ENCODE measurements at places on chromosomes 1 and 21.

- no peak overlapping the region for H3K4me3 ChIP-seq
- H3K27me3 ChIP-seq: no peaks in the 10 kb centered on the region
- no peak for DNase-seq
- peak overlapping the region; percentile 18 for H3K27ac ChIP-seq
- peaks cover 26% of the 10 kb centered on the region for H3K4me1 ChIP-seq
Measured at GRCh38 chr1:15620155-15620545, 2.9 kb downstream of the DDI2 start.

DNA sequence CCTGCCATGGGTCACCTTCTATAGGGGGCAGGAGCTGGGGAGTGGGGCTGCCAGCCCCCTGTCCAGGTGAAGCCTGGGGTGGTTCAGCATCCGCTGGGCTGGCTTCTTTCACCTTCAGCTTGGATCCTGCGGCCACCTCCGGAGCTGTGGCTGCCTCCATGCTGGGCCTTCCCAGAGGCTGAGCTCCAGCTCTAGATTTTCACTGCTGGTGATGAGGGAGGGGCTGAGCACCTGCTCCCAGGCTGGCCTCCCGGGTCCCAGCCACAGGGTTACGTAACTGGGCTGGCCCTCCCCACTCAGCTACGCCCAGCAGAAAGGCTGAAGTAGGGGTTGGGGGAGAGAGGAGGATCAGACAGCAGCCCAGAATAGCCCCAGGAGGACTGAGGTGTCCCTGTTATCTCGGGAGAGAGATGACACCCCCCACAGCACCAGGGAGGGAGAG lies at the start of gene MYBPHL:
TSS of gene MYBPHL (minus strand) at position 180 of the 442 bp plus-strand sequence. CDS start at position 160, 20 bp downstream.
- no peak for DNase-seq
- H3K4me1 ChIP-seq: no peaks in the 10 kb centered on the region

DNA sequence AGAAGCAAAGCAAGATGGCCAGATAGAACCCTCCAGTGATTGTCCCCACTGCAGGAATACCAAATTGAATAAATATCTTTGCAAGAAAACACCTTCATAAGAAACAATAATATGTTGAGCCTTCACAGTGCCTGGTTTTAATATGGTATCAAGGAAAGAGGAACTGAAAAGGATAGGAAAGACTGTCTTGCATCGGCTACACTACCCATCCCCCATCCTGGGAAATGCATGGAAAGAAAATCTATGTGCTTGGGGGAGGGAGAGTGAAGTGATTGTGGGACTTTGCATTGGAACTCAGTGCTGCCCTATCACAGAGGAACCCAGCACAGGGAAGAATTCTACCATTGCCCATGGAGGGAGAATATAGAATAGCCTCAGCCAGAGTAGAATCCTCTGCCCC lies 28.6 kb upstream of the AK5 start:
- no peaks in the 10 kb centered on the region for H3K4me1 ChIP-seq
- H3K4me3 ChIP-seq: no peak overlapping the region
- no peak for DNase-seq
- H3K27ac ChIP-seq: no peak overlapping the region
- H3K27me3 ChIP-seq: no peaks in the 10 kb centered on the region
- no peaks in the 10 kb centered on the region for H3K36me3 ChIP-seq

GRCh38 chr1:9008236-9008635 lies 18.0 kb downstream of the SLC2A7 start:
- no peak overlapping the region for H3K4me3 ChIP-seq
- no peak for DNase-seq
- H3K4me1 ChIP-seq: peaks cover 5% of the 10 kb centered on the region
- H3K27ac ChIP-seq: no peak overlapping the region
- no peaks in the 10 kb centered on the region for H3K36me3 ChIP-seq
- no peaks in the 10 kb centered on the region for H3K27me3 ChIP-seq

DNA sequence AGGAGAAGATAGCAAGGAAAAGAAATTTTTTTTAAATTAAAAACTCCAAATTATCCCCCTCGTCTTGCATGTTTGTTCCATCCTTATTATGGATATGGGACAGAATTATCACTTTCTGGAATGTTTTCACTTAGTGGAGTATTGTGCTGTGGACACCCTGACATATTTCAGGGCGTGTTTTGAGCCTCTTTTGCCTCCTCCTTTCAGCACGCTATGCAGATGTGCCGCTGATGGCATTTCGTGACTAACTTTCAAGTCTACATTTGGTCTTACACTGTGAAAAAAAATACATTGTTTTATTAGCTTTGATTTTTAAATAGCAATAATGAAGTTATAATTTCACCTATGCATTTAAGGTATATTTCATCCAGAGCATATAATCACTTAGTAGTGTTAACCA lies 738.7 kb downstream of the LTN1 start:
- H3K4me1 ChIP-seq: no peaks in the 10 kb centered on the region
- no peak overlapping the region for H3K4me3 ChIP-seq
- DNase-seq: no peak
- H3K27ac ChIP-seq: no peak overlapping the region
- no peaks in the 10 kb centered on the region for H3K27me3 ChIP-seq
- H3K36me3 ChIP-seq: no peaks in the 10 kb centered on the region

GRCh38 chr1:174642393-174642792 lies 194.6 kb downstream of the GPR52 start:
- no peak overlapping the region for H3K27ac ChIP-seq
- DNase-seq: no peak
- no peaks in the 10 kb centered on the region for H3K27me3 ChIP-seq
- H3K36me3 ChIP-seq: peaks cover 3% of the 10 kb centered on the region
- H3K4me1 ChIP-seq: peaks cover 4% of the 10 kb centered on the region

- no peak overlapping the region for H3K4me3 ChIP-seq
- no peaks in the 10 kb centered on the region for H3K4me1 ChIP-seq
- H3K27ac ChIP-seq: no peak overlapping the region
- no peaks in the 10 kb centered on the region for H3K36me3 ChIP-seq
- H3K27me3 ChIP-seq: peaks cover 2% of the 10 kb centered on the region
Measured at GRCh38 chr1:244027491-244028145, 23.5 kb upstream of the ZBTB18 start.

DNA sequence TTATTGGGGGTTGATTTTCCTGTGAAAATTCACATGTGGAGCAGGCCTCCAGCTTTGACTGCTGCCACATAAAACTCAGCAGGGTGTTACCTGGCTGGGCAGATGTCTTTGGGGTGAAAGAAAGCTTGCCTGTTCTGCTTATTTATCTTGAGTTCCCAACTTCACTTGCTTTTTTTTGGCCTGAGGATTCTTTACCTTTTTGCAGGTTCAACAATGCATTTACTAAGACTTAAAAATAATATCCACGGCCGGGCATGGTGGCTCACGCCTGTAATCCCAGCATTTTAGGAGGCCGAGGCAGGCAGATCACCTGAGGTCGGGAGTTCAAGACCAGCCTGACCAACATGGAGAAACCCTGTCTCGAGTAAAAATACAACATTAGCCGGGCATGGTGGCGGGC lies 509.1 kb downstream of the KIF26B start:
- H3K27ac ChIP-seq: no peak overlapping the region
- no peaks in the 10 kb centered on the region for H3K36me3 ChIP-seq
- DNase-seq: no peak

- no peak overlapping the region for H3K4me3 ChIP-seq
- DNase-seq: no peak
- peaks cover 10% of the 10 kb centered on the region for H3K4me1 ChIP-seq
- H3K36me3 ChIP-seq: peaks cover 52% of the 10 kb centered on the region
- no peaks in the 10 kb centered on the region for H3K27me3 ChIP-seq
- H3K27ac ChIP-seq: no peak overlapping the region
Measured at GRCh38 chr1:113858418-113858817, 13.1 kb downstream of the PTPN22 start.

- H3K4me3 ChIP-seq: no peak overlapping the region
- DNase-seq: no peak
- peaks cover 58% of the 10 kb centered on the region for H3K36me3 ChIP-seq
- H3K4me1 ChIP-seq: peaks cover 8% of the 10 kb centered on the region
Measured at GRCh38 chr1:91715416-91716000, 170.4 kb downstream of the TGFBR3 start.

DNA sequence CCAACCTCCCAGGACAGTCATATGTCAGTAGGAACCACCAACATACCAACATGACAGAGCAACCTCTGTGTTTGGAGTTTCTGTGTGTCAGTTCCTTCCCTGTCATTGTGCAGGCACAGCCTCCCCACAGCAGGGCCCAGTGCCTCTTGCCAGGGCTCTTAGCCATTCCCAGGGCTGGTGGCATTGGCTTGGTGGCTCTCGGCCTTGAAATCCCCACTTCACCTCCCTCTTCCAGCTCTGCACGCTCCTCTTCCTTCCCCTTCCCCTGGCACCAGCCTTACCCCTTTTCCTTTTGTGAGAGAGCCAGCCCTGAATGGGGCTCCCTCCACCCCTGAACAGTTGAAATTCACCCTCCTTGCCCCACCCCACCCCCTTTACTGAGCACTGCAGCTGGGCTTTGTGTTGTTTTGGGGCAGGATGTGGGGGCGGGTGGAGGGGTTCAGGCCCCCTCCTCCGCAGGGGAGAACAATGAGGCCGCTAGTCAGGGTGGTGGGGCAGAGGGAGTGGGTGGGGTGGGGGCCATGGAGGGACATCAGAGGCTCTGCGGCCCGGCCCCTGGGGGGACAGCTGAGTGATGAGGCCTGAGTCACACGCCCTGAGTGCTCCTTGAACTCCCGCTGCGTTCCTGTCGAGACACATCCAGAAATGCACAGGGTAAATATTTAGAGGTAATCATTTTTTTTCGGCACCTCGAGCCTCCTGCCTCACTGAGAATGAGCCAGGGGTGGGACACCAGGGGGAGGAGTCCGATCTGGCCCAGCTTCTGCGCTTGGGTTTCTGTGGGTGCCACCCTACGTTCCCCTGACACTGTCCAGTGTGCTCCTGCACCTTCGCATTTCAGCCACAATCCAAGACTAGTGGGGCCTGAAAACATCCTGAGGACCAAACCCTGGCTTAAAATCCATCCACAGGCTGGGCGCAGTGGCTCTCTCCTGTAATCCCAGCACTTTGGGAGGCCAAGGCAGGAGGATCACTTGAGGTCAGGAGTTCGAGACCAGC lies 28.6 kb downstream of the LGR6 start:
- no peak overlapping the region for H3K4me3 ChIP-seq
- peaks cover 2% of the 10 kb centered on the region for H3K4me1 ChIP-seq
- H3K27me3 ChIP-seq: no peaks in the 10 kb centered on the region
- DNase-seq: no peak
- no peaks in the 10 kb centered on the region for H3K36me3 ChIP-seq

DNA sequence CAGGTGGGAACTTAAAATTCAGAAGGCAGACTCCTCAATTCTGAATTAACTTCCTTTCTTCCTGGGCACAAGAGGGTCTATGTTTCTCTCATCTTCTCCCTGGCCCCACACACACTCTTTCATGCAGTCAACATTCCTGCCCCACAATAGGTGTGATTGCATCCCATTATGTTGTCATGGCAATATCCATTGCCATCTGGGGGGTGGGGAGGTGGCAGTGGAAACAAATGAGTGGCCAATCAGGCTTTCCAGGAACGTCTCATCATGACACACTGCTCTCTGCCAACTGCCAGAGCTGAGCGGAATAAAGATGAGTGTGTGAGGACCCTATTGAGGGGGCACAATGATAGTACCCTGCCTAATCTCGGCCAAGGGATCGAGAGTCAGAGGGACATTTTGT lies 80.4 kb downstream of the KCND3 start:
- no peak overlapping the region for H3K4me3 ChIP-seq
- no peak for DNase-seq
- no peaks in the 10 kb centered on the region for H3K36me3 ChIP-seq
- H3K27me3 ChIP-seq: peaks cover 30% of the 10 kb centered on the region
- H3K27ac ChIP-seq: no peak overlapping the region
- H3K4me1 ChIP-seq: no peaks in the 10 kb centered on the region

DNA sequence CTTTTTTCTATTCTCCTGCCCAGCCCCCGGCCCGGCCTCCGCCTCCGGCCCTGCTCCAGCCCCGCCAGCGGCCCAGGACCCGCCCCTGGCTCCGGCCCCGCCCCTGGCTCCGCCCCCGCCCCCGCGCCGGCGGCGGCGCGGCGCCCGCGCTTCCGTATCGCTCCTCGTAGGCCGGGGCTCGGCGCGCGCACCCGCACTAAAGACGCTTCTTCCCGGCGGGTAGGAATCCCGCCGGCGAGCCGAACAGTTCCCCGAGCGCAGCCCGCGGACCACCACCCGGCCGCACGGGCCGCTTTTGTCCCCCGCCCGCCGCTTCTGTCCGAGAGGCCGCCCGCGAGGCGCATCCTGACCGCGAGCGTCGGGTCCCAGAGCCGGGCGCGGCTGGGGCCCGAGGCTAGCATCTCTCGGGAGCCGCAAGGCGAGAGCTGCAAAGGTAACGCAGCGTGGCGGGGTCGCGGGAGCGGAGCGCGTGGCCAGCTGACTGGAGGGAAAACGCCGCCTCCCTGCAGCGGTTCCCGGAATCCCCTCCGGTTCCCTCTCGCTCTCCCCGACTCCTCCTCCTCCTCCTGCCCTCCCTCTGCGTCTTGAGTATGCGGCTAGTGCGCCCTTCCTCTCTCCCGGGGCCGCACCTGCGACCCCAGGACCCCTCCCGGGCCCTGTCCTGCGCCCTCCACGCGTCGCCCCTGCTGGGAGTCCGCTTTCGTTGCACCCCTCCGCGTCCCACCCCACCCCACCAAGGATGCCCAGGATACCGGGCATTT lies at the start of gene IFNAR2:
TSS of gene IFNAR2 (plus strand) at position 155 of the 761 bp plus-strand sequence. CDS start 11,985 bp downstream, outside the sequence.
- H3K36me3 ChIP-seq: peaks cover 10% of the 10 kb centered on the region
- H3K27ac ChIP-seq: peak within 1 kb of the TSS; percentile 66
- DNase-seq: peak; percentile 74

DNA sequence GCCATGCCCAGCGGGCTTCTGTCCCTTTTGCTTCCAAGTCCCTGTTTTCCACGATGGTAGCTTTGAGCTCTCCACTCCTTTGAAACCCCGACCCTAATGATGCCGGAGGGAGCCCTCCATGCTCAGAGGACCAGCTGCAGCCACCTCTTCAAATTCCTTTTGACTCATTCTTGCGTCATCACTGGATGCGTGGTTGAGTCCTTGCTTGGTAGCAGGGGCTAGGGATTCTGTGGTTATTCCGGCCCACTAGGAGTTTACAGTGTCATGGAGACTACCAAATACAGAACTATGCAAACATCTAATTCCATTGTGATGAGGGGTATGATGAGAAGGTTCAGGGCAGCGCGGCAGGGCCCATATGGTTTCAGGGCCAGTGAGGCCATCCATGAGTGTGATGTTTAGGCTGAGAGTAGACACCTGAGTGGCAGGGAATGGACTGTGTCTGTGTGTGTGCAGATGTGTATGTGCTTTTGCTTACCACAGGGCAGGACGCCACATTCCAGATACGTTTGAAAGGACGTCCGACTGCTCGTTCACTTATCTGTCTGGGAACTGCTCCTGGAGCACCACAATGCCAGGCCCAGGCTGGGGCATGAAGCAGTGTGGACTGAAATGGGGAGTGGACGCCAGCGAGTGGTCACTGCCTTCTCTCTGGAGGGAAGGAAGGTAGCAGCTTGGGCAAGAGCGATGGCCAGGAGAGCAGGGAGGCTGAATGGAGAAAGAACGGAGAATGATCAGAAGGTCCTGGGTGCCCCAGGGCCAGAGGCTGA lies 30.4 kb upstream of the ZBTB21 start:
- no peaks in the 10 kb centered on the region for H3K27me3 ChIP-seq
- no peaks in the 10 kb centered on the region for H3K4me1 ChIP-seq
- H3K36me3 ChIP-seq: no peaks in the 10 kb centered on the region
- no peak overlapping the region for H3K4me3 ChIP-seq
- DNase-seq: no peak
